ENCODE measurements at places on chromosomes 3 and 15.

DNA sequence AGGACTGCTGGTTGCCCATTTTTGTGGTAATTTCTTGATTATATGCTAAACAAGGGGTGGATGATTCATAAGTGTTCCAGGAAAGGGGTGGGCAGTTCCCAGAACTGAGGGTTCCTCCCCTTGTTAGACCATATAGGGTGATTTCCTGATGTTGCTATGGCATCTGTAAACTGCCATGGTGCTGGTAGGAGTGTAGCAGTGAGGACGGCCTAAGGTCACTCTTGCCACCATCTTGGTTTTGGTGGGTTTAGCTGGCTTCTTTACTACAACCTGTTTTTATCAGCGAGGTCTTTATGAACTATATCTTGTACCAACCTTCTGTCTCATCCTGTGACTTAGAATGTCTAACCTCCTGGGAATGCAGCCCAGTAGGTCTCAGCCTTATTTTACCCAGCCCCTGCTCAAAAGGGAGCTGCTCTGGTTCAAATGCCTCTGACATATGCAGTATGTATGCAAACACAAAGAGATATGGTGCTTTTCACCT lies 46.2 kb downstream of the C3orf38 start:
- no peak for DNase-seq

DNA sequence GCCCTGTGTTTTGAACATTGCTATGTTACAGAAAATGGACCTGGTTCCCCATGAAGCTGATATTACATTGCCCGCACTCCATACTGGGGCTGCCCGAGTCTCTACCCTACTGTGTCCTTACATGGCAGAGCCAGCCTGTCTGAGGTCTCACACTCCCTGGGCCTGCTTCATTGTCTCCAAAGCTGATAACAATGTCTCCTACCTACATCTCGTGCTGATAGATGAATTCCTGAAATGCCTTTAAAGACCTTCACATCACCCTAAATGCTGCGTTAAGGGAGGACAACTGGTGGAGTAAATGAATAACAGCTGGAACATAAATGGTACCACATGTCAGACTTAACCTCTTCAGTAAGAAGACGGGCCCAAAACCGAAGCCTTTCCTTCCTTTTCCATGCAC lies 62.9 kb upstream of the PTX3 start:
- no peak for DNase-seq

GRCh38 chr3:12974819-12975218 lies 98.4 kb downstream of the IQSEC1 start:
- DNase-seq: no peak

- DNase-seq: peak; percentile 29
Measured at GRCh38 chr3:21894459-21895340, 143.7 kb upstream of the ZNF385D start.

DNA sequence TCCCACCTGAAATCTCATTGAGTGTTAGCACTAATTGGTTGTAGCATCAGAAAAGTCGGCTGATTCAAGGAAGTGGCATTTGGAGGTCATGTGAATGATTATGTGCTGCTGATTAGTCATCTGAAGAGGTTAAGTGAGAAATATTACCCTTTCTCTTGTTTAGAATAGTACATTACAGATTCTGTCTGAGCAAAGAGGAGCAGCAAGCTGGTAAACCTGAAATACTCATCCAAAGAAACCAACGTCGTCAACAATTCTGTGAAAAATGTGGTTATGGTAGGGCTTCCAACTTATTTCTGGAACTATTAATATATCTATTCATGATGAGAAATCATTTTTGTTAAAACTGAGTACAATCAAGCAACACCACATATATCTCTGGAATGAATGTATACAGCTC lies 1024.9 kb downstream of the TUSC7 start:
- DNase-seq: no peak

- DNase-seq: no peak
Measured at GRCh38 chr3:119642746-119643473, 17.5 kb downstream of the POPDC2 start.

GRCh38 chr3:174202116-174202515 lies 657.0 kb upstream of the NAALADL2 start:
- DNase-seq: no peak

DNA sequence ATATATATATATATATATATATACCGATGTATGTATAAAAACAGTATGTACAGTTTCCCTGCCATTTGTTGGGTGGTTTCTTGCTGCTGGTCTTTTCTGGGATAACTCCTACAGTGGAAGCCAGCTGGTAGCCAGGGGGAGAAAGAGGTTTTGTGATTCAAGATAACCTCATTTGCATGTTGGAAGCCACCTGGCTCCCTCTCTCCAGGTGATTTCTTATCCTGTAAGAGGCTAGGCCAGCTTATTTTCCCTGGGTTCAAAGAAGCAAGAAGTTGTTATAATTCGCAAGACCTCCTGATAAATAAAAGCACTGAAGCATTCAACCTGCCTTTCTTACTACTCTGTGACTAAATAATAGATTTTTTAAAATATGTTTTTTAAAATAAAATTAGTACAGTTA lies 443.3 kb downstream of the VGLL3 start:
- DNase-seq: no peak

GRCh38 chr3:141537856-141538255 lies 51.0 kb downstream of the RASA2 start:
- DNase-seq: no peak

GRCh38 chr3:115292677-115293165 lies 145.6 kb upstream of the ZBTB20 start:
- no peak for DNase-seq

DNA sequence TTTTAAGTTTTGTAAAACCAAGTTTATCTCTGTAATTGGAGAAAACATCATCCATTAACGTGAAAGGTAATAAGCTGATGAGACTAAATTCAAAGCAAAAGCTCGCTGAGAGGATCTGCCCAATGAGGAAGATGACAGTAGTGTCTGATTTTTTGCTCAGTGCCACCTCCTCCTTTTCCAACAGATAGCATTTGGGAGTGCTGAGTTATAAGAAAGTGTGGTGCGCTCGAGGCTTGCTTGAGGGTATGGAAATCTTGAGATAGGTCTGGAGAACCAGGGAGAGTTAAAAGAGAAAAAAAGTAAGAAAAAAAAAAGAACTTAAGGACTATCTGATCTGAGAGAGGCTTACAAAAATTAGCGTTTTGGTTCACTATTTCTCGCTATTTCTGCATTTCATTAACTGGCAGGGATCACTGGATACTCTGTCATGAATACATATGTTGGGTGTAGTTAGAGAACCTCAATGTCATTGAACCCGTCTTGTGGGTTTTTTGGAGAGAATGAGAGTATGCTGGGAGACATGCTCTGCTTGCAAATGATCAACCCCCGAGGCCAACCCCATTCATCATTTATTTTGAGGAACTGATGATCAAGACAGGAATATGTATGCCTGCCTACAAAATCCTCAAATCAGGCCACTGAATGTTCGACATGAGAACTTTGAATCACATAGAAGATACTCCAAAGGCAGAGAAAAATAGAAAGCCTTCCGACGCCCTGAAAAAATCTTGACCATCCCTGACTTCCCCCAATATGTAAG lies 973 bp upstream of the USP13 start:
- peak; percentile 71 for DNase-seq

GRCh38 chr15:36599620-36600433 lies 20.4 kb downstream of the CDIN1 start:
- no peak for DNase-seq

- no peak for DNase-seq
Measured at GRCh38 chr3:63060412-63060811, 185.2 kb upstream of the CADPS start.

GRCh38 chr3:128697341-128697740 lies 28.6 kb upstream of the RAB7A start:
- no peak for DNase-seq

DNA sequence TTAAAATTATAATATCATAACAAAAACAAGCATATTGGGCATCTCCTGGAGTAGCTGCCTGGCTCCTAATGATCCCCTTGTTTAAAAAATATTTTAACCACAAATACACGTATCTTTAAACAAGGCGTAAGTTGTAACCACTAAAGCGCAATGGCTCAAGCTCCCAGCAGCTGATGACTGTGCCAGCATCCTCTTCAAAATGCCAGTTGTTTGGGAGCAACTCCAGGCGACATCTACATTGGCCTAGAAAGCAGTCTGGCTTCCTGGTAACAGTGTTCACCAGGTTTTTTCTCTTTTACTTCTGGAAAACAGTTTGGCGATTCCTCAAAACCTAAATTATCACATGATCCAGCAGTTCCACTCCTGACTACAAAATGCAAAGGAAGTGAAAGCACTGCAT lies 13.8 kb downstream of the PCOLCE2 start:
- no peak for DNase-seq

DNA sequence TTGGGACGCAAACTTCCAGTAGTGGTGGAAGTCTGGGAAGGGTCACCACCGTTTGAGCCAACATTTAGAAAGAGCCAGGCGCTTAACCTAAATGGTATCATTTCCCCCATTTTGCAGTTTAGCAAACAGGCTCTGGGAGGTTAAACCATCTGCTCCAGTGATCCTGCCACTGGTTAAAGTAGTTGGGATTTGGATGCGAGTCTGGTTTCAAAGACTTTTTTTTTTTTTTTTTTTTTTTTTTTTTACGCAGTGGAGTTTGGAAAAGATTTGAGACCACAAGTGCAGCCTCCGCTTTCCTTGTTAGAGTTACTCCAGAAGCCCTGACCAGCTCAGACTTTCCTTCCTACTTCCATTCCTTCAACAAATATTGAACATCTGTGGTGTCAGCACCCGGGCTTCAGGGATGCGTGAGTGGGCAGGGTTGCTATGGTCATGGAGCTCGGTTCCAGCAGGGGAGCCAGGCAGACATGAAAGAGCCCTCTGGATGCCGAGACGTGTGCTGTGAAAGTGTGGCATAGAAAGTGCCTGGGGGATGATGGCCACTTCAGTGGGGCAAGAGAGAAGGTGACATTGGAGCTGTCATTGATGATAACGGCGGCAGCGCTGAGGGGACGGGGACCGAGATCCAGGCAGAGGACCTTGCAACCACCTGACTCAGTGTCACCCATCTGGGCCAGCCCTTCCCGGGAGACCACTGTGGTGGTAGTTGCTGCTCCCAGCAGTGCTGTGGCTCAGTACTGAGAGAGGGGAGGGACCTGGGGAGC lies 1.1 kb upstream of the RNU6-1 start:
- DNase-seq: peak; percentile 59

DNA sequence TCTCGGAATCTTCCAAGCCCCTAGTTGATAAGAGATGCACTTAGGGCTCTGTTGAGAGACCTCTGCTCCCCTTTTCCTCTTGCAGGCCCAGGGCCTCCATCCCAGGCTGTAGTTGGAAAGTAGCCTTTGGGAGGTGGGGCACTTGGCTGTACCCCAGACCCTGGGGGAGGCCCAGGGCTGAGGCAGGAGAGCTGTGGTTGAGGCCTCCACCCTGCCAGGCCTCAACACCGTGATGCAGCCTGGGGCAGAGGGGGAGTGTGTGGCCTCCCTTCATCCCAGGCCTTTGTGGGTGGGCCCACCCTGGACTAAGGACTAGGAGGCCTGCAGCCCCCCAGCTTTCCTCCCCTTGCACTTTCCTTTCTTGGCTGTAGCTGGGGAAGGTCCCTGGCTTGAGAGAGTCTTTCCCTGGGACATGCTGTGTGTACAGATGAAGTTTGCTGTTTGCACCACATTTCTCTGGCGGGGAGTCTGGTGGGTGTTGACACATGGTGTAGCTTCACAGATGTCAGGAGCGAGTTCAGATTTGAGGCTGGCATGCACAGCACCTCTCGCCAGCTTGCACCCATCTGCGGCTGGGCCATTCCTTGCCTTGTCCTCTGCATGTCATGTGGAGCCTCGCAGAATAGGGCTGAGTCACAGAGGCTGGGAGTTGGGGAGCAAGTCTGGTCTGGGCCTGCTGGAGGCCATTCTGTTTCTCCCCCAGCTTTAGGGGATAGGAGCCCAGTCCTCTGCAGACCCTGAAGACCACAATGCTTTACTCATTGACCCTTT lies 13.7 kb downstream of the PLEKHO2 start:
- no peak for DNase-seq

- DNase-seq: peak; percentile 58
Measured at GRCh38 chr15:64686130-64686735, 89.2 kb downstream of the RBPMS2 start.

- DNase-seq: no peak
Measured at GRCh38 chr15:87955284-87955909, 301.1 kb downstream of the NTRK3 start.

GRCh38 chr3:7684182-7684715 lies 817.4 kb upstream of the LMCD1 start:
- DNase-seq: no peak

DNA sequence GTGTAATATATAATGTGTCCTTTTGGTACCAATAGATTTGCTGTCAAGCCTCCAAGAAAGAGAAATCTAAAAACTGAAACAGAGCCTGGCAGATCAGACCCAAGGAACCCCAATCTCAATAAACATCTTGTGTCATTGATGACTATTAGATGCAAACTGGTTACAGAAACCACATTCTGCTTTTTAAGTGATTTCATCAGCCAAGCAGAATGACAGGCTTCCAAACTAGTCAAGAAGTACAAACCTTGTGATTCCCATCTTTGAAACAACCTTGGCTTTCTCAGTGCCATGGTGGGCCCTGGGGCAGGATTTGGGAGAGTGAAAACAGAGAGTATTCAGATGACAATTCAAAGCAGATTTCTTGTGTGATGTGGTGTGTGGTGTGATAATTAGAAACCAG lies 45.6 kb upstream of the STRIT1 start:
- DNase-seq: no peak

GRCh38 chr3:13519006-13519791 lies 29.7 kb upstream of the FBLN2 start:
- peak; percentile 34 for DNase-seq

- DNase-seq: no peak
Measured at GRCh38 chr3:100913870-100914648, 79.2 kb downstream of the ABI3BP start.

- DNase-seq: peak; percentile 73
Measured at GRCh38 chr3:102225407-102226132, 209.2 kb upstream of the ZPLD1 start.

DNA sequence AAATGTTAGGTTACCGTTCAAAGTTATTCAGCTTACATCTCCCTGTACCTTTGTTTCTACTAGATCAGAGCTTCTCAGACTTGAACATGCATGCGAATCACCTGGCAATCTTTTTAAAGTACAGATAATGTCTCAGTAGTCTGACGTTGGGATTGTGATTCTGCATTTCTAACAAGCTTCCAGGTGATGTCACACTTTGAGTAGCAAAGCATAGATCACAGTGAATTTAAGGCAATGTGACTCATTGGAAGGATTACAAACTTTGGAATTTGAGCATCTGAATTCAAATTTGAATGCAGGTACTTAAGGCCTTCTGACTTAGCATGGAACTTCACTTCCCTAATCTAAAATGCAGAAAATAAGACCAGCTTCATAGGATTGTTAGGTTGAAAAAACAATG lies 10.8 kb upstream of the ZMAT3 start:
- no peak for DNase-seq

DNA sequence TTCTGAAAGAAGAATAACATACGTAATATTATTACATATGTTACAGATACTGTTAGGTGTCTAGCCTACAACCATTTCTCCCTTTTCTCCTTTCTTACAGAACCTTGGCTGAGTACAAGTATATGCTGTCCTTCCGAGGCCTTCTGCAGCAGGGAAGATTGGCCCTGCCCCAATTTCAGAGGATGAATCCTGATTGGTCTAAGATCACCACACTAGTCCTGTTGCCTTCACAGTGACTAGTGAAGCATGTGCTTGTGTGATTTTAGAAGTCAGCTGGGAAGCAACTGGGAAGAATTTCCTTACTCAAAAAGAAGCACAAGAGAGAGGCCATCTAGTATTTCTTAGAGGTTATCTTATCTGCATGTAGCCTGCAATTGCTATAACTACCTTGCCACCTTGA lies 30.6 kb upstream of the MECOM start:
- no peak for DNase-seq

GRCh38 chr3:88957711-88958439 lies 149.5 kb upstream of the EPHA3 start:
- DNase-seq: no peak

- DNase-seq: no peak
Measured at GRCh38 chr3:127908951-127909350, 6.1 kb upstream of the KBTBD12 start.

Data from SK-N-DZ (cell line).